ENCODE measurements at places on chromosomes 5 and 9.
A peak's percentile ranks its signal among the peaks of the same experiment; 100 is the strongest.

DNA sequence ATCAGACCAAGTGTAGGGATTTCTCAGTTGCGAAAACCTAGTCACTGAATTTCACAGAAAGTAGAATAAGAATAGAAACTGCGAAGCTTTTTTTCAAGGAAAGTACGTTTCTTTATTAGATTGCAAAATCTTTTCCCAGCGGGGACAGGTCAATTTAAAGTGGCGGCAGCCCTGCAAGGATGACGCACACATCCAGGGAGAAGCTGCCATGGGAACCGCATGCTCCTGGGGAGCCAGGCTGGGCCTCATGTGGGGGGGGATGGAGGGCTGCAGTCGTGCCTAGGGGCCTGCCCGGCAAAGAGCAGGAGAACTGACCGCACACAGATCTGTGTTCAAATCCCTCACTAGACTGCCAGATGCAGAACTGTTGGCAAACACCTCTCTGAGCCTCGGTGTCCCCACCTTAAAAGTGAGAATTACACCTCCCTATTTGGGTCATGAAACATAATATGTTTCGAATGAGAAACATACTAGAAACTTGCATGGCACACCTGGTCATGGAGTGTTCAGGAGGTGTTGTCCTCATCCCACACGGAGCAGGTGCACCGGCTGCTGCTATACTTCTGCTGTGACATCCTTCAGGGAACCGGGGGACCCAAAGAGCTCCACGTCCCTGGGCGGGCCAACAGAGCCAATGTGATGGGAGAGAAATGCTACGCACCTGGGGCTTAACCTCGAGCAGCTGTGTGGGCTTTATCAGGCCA is 127.8 kb upstream of the PHYKPL start:
- DNase-seq: no peak

GRCh38 chr5:92874790-92875189 is 706.2 kb downstream of the NR2F1-AS1 start:
- no peak for DNase-seq

GRCh38 chr9:110189559-110190320 is 18.2 kb downstream of the C9orf152 start:
- no peak for DNase-seq

GRCh38 chr5:57009811-57010210 is 57.9 kb upstream of the MIER3 start:
- DNase-seq: no peak

DNA sequence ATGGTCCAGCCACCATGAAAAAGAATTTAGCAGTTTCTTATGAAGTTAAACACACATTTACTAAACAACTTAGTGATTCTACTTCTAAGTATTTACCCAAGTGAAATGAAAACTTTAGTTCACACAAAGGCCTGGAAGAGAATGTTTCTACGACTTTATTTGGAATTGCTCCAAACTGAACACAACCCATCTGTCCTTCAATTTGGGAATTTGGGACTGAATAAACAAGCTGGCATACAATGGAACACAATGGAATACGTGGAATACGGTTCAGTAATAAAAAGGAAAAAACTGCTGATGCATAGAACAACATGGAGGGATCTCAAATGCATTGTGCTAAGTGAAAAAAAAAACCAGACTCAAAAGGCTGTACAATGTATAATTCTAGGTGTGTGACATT is 44.6 kb upstream of the BASP1 start:
- no peak for DNase-seq

GRCh38 chr9:73426269-73426668 is 274.6 kb downstream of the ANXA1 start:
- DNase-seq: no peak

GRCh38 chr5:136242611-136243010 is 49.6 kb upstream of the SMIM32 start:
- DNase-seq: no peak

GRCh38 chr5:174423558-174423957 is 300.8 kb upstream of the MSX2 start:
- no peak for DNase-seq

DNA sequence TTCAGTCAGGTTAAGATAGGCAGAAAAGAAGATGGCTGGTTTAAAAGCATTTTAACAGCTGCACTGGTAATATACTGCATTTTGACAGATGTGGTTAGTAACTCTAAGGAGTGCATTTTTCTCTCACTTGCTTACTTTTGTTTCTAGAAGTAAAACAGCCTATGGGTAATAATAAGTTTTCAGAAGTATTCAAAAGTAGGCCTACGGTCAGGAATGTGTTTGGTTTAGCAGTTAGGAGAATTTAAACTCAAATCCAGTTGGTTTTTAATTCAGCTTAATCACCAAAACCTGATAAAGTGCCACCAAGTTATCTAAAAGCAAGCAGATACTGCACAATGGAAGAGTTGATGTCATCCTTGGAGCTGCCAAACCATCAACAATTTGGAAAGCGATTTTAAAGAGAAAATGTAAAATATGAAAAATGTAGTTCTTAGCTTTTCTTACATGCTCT is 160.3 kb downstream of the ARSB start:
- no peak for DNase-seq

GRCh38 chr5:108367679-108368334 is 14.1 kb downstream of the FBXL17 start:
- no peak for DNase-seq

- no peak for DNase-seq
Measured at GRCh38 chr9:7479300-7479699, 320.3 kb downstream of the DMAC1 start.

DNA sequence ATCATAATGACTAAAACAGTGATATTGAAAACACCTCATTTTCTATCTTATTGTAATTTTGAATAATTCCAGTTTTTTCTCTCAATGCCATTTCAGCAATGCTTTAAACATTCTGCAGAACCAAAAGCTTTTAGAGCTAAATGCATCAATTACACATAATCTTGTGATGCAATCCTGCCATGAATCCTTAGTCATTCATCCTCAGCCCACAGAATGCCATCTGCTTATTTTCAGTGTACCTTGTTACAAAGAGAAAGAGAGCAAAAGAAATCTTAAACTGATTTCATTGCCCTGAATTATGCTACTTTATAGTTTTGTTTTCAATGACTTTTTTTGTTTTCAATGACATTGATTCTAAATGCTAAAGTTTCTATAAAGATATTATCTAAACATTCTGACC is 1234.8 kb upstream of the C9orf72 start:
- no peak for DNase-seq

DNA sequence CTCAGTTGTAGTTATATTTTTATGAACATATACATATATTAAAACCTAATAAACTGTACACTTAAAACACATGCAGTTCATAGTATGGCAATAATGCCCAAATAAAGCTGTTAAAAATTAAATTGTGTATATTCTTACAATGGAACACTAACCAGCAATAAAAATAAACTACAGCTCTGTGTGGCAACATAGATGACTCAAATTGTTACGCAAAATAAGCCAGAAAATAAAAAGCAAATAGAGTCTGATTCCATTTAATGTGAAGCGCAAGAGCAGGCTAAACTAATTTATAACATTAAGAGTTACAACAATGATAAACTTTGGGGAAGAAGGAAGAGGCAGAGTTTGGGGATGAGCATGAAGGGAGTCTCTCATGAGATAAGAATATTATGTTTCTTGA is 597.3 kb downstream of the TLE1 start:
- DNase-seq: no peak

DNA sequence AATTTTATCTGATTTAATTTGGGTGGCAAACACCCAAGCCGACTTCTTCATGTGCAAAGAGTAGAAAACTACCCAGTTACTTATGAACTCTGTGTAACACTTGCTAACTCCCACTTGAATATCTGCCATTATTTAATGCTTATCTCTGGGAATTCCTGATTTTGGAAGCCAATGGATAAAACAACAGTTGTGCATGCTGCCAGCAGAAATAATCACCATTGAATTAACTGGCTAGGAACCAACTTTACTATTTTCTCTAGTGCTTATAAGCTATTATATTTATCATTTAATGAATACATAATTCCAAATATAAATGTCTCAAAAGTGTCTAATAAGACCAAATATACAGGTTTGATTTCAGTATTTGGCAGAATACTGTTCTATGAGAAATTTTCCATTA is 85.7 kb downstream of the IZUMO3 start:
- no peak for DNase-seq

GRCh38 chr5:26482076-26482809 is 556.1 kb downstream of the CDH9 start:
- DNase-seq: no peak

DNA sequence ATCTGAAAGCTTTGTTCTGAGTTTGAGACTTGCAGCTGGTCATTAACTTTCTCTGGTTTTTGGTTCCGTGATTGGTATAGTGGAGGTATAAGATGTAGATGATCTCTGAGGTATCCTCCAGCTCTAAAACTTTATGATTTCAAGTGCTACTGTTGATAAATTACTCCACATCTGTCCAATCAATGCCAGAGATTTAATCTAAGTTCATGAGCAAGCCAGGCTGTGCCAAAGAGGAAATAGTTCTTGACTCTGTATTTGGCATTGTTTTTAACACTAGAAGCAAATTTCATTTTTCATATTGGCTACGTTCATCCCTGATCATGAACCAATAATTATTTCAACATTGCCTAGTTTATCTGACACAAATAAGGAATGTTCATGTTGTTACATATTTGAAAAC is 28.5 kb upstream of the CHD1 start:
- no peak for DNase-seq

- no peak for DNase-seq
Measured at GRCh38 chr9:8280811-8281210, 481.2 kb upstream of the DMAC1 start.

- DNase-seq: no peak
Measured at GRCh38 chr9:133048595-133048994, 13.2 kb upstream of the CEL start.

DNA sequence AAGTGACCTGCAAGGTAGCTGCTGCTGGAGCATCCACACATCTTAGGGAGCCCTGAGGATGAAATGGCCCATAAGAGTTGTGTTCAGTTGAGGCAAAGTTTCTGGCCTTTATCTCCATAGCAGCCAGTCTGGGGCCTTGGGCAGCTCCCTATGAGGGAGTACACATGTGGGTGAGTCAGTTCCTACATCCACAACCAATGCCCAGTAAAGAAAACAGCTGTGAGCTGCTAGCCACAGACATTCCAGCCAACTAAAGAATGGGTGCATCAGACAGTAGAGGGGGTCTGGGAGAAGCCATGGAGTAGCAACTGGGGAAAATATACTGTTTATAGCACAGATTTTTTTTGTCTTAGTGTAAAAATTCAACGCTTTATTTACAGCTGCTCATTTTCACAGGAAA is 720.7 kb downstream of the TLE1 start:
- peak; percentile 33 for DNase-seq

DNA sequence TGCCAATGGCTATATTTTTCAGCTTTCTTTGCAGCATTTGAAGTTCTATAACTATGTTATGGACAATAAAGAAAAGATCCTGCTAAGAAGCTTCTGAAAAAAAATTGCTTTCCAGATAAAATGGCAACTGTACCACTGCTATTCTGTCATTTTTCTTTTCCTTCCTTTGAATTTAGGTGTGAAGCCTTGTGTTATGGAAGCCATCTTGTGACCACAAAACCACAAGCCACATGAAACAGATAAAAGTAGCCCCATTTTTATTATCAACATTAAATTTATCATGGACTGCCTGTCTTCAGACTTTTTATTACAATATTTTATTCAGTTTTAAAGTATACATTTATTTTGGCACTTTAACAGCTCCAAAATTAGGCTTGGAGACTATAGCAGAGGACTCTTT is 289.9 kb upstream of the ACTBL2 start:
- DNase-seq: no peak

- DNase-seq: no peak
Measured at GRCh38 chr5:119363936-119364335, 8.1 kb downstream of the TNFAIP8 start.

DNA sequence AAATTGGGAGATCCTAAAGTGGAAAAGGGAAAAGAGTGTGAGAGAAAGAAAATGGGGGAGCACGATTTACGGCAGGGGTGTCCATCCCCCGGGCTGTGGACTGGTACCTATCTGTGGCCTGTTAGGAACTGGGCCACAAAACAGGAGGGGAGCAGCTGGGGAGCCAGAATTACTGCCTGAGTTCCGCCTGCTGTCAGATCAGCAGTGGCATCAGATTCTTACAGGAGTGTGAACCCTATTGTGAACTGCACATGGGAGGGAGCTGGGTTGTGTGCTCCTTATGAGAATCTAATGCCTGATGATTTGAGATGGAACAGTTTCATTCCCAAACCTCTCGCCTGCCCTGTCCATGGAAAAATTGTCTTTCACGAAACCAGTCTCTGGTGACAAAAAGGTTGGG is 108.3 kb upstream of the ADAMTSL1 start:
- DNase-seq: no peak

GRCh38 chr5:154298065-154298464 is 107.5 kb downstream of the GALNT10 start:
- DNase-seq: no peak

DNA sequence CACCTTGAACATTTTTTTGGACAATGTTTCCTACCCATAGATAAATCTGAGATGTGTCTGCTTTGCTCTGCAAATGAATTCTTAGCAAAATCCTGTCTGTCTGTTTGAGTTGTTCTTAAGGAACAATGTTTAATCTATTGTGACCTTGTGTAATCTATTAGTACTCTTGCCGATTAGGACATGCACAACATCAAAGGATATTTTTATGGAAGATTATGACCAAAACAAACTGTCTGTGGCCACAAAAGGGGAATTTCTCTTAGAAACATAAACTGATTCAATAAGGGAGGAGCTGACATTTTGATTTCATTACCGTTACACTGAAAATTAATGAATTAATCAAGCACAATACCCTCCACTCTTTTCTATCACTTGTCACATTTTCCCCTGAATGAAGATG is 323.0 kb upstream of the PRR16 start:
- no peak for DNase-seq

GRCh38 chr5:88390481-88390880 is 121.8 kb upstream of the TMEM161B start:
- DNase-seq: no peak

DNA sequence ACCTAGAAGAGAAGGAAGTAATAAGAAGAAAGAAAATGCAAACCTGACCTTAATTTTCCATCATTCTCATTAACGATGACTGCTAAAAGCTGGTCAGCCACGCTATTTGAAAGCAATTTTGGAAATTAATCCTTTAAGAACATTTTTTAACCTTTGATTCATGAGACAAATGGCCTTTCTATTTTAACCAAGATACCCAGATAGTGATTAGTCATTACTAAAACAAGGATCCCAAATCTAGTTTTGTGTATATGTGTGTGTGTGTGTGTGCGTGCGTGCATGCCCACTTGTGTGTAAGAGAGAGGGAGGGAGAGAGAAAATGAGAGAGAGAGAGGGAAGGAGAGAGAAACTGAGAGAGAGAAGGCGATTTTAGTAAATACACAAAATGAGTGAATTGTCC is 329.5 kb downstream of the DEPDC1B start:
- DNase-seq: no peak
